ENCODE measurements at places on chromosomes 5 and 9. TPM values are rescaled to one million over a fixed set of nuclear protein-coding genes. Genes with fewer than 3 reads are reported as not detected.

GRCh38 chr9:119707228-119707845 lies 338.1 kb upstream of the BRINP1 start:
- no peak for DNase-seq

DNA sequence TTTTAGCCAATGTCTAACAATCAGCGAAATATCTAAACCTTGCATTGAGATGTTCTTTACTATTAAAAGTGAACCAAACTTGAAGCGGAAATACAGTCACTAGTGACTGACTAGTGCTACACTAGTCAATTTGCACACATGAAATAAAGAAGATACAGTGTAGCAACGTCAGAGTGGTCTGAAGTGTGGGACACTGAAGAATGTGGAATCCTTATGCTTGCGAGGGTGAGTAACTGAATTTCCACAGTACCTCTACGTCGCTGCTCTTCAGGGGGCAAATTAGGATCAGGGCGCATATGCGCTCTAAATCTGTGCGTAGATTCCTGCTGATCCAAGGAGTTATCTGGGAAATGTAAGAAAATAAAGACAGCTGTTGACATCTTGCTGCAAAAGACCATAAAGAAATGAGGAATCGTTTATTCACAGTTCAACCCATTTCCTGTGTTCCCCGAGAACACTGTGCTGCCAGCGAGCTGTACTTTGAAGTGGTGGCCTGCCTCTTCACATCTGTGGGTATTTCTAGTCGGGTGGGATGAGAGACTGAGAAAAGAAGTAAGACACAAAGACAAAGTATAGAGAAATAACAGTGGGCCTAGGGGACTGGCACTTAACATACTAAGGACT lies 39.8 kb upstream of the FLT4 start:
- DNase-seq = no peak

DNA sequence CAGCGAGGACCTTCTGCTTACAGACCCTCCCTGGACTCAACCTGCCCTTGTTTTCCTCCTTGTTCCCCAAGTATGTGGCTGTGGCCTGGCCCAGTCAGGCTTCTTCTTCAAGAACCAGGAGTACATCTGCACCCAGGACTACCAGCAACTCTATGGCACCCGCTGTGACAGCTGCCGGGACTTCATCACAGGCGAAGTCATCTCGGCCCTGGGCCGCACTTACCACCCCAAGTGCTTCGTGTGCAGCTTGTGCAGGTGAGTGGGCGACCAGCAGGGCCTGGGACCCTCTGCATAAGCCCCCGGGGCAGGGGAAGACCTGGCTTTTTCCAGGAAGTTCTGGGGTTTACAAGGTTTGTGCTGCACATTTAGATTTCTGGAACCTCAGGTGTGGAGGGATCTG lies 56.9 kb downstream of the ABLIM3 start:
- no peak for DNase-seq

GRCh38 chr9:34562135-34562745 lies 27.3 kb downstream of the CNTFR start:
- DNase-seq = no peak

NAIF1 gene
- 9.9 TPM for total RNA-seq

- peak; percentile 87 for DNase-seq
Measured at GRCh38 chr5:53109443-53110127, at the start of gene MOCS2. TSS of gene MOCS2 (minus strand) at chr5:53109757. CDS start at chr5:53107174, 2,583 bp downstream.

- DNase-seq = no peak
Measured at GRCh38 chr5:95365302-95366095, 25.7 kb upstream of the FAM81B start.

- no peak for DNase-seq
Measured at GRCh38 chr5:120016717-120017382, 387.5 kb downstream of the FAM170A start.

DNA sequence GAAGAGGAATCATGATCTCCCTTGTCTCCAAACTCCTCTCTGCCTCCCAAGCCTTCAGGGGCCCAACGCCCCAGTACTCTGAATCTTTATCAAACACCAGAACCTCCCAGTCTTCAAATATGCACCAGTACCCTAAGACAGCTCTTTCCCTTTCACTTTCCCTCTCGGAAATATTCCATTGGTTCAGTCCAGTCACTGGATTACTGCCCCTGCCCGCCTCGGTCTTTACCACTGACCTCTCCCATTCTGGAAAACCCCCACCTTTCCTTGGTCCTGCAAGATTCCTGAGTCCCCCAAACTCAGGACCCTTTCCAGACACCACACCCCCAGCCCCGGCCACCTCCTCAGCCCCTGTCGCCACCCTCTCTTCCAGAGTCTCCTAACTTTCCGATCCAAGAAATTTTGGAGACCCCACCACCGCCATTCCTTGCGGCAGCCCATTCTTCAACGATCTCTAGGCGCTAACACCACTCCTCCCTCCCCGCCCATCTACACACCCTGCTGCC lies 674 bp downstream of the C5orf15 start:
- no peak for DNase-seq

DNA sequence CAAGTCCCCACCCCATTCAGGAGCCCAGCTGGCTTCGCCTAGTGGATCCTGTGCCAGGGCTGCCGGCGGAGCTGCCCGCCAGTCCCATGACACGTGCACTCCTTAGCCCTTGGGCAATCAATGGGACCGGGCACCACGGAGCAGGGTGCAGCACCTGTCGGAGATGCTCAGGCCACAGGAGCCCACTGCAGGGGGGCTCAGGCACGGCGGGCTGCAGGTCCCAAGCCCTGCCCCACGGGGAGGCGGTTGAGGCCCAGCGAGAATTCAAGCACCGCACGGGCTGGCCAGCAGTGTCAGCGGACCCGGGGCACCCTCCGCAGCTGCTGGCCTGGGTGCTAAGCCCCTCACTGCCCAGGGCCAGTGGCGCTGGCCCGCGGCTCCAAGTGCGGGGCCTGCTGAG lies 969.7 kb upstream of the CDH10 start:
- no peak for DNase-seq

DNA sequence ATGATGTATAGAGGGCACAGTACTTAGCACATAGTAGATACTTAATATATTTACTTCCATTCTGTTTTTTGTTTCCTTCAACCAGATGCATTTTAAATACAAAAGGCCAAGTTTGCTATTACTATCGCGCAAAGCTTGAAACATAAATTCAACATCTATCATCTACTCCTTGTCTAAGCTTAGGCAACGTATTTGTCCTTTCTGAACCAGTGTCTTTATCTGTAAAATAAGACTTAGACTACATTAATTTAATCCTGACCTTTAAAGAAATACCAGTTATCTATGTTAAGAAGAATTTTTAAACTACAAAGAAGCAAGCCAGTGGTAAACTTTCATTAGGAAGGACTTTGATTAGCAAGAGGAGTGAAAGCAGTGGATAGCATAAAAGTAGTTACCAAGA lies 173.0 kb downstream of the WDR70 start:
- DNase-seq = no peak

DNA sequence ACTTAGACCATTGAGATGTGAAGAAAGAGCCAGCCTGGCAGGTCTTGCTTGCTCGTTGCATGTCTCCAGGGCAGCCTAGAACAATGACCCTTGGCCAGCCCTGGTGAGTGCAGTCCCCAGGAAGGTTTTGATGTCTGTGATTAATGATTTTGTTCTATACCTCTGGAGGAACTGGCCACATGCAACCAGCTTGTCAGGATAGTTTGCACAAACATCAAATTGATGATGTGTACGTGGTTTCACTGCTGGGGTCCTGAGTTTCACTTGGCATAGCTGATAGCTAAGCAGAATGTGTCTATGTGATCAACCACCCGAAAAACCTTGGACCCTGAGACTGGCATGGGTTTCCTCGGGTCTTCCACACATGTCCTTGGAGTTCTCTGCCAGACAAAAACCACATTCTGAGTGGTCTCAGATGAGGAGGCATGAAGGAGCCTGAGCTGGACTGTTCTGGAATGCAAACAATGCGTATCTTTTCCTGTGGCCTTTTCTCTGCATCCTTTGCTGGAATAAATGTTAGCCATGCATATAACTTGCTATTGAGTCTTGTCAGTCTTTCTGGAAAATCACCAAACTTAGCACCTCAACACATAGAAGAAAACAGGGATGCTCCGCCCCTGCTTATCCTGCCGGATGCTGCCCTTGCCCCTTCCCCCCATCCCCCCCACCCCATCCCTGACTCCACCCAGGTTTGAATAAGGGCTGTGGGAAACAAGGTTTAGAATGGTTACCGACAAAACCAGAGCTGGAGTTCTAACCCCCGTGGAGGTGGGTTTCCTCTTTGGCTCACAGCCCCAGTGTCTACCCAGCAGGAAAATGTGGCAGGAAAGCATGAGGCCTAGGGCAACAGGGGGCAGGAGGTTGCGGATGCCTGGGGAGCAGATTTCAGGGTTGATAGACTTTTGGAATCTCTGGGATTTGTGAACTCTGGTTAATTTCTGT lies 50.1 kb upstream of the ANKRD33B start:
- DNase-seq = no peak

DNA sequence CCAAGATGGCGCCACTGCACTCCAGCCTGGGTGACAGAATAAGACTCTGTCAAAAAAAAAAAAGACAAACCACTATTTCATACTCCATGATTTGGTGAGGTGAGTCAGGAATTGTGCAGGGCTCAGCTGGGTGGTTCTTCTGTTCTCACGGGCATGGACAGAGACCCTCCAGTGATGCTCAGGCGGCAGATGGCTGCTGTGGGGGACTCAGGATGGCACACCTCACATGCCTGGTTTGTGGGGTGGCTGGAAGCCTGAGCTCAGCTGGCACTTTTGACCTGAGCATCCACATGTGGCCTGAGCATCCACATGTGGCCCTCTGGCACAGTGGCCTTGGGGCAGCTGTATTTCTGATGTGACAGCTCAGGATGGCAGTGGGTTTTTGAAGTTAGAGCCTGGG lies 217.2 kb downstream of the IRX2 start:
- DNase-seq = no peak

MEGF9 gene
- total RNA-seq = 12.3 TPM

- DNase-seq = no peak
Measured at GRCh38 chr5:17655921-17656320, 21.7 kb downstream of the TAF11L14 start.

DNA sequence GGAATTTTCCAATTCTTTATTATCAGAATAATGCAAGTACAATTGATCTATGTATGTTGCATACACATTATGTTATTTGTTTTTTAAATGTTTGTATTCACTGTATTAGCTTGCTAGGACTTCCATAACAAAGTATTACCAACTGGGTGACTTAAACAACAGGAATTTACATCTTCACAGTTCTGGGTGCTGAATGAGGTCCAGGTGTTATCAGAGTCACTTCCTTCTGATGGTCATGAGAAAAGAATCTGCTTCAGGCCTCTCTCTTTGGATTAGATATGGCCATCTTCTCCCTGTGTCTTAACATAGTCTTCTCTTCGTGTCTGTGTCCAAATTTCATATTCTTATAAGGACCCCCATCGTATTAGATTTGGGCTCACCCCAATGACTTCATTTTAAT lies 229.1 kb upstream of the TRPC7 start:
- no peak for DNase-seq

DNA sequence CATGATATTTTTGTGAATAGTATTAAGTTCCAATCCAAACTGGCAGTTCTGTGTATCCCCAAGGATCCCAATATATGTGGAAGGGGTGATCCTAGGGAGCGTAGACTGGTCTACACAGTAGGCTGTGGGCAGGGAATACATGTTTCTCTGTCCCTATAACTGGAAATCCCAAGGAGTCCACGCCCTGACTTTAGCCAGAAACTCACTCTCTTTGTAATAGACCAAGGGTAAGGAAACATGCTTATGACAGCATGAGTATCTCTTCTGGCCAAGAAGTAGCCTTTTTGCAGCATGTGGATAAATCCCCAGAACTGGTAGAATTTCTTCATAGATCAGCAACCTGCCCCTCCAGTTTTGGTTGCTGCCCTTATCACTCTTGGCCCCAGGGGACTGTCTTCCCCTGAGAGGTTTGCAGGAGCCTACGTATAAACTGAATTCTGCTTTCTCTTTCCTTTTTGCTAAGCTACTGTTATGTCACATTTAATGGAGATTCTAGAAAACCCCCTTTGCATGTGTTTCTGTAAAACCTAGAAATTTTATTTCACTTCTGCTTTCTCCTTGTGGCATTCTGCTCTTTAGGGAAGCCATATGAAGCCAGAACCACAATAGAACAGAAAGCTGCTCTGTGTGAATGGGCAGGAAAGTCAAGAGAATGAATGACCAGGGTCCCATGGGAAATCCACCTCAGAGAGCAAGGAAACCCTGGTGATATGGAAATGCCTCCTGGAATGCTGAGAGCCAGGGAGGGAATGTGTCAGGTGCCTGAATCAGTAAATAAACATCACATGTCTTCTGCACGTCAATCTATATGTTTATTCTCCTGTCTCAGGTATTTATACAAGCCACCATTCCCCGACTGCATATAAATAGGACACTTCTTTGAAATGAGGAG lies 3.5 kb downstream of the IFNA2 start:
- peak; percentile 7 for DNase-seq

GRCh38 chr5:7754997-7755596 lies 95.8 kb downstream of the CFAP90 start:
- DNase-seq = peak; percentile 37

DNA sequence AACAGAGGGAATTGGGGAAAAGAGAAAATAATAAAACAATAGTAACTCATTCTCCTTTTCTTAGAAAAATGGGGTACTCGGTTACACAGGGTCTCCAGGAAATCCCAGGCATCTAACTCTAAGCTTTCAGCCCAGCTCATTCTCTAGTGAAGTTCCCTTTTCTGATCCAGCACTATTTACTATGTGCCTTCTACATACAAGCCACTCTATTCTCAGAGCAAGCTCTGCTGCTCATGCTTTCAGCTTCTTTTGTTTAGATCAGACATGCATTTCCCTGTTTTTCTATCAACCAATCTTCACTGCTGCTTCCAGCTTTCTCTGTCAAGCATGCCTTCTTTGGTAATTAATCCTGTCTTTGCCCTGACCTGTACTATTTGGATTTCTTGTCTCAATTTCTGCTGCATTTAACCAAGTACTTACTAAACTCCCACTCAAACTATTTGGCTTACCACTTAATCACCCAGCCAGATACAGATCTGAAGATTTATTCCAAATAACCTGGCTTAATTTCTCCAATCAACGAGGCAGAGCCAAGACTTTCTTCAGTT lies 25.3 kb downstream of the OSMR start:
- no peak for DNase-seq

DNA sequence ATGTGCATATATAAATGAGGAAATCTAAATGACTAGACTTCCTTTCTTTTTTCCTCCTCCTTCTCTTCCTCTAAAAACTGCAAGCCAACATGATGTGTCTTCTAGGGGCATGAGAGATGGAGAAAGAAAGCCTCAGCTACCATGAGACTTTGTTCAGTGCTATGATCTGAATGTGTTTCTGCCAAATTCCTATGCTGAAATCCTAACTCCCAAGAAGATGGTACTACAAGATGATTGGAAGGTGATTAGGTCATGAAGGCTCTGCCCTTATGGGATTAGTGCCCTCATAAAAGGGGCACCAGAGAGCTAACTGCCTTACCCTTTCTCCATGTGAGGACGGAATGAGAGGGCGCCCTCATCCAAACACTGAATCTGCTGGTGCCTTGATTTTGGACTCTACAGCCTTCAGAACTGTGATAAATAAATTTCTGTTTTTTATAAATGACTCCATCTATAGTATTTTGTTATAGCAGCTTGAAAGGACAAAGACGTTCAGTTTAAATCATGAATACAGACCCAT lies 72.2 kb upstream of the IL6ST start:
- no peak for DNase-seq

Data from NCI-H460 (cell line).